ENCODE measurements at places on chromosomes 7 and 10. TPM values are rescaled to one million over a fixed set of nuclear protein-coding genes. Genes with fewer than 3 reads are reported as not detected.

The SFMBT2 gene
- total RNA-seq: 26.4 TPM

The CFTR gene
- total RNA-seq: 36.4 TPM

- H3K4me3 ChIP-seq: peak overlapping the region; percentile 55
- no peaks in the 10 kb centered on the region for H3K27me3 ChIP-seq
- peaks cover 23% of the 10 kb centered on the region for H3K36me3 ChIP-seq
Measured at GRCh38 chr7:48088559-48089045, 463 bp upstream of the UPP1 start.

DNA sequence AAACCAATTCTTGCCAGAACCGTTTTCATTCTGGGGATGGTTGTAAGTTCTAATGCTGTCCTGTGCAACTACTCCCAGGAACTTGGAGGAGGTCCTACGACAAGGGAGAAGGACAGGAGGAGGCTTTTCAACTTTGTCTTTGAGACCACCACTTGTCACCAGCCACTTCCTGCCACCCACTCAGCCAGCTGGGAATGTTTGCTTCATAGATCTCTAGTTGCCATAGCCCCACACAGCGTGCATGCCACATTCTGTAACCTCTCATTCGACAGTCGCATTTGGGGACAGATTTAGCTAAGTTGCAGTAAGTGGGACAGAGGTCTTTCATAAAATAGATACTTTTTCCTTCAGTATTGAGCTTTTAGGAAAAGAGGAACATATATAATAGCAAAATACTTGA is 78.0 kb downstream of the TAF3 start:
- H3K36me3 ChIP-seq: no peaks in the 10 kb centered on the region
- no peaks in the 10 kb centered on the region for H3K27me3 ChIP-seq
- DNase-seq: no peak
- no peak overlapping the region for H3K4me3 ChIP-seq

GRCh38 chr10:112510384-112510783 is 63.4 kb downstream of the VTI1A start:
- no peaks in the 10 kb centered on the region for H3K27me3 ChIP-seq
- H3K27ac ChIP-seq: no peak overlapping the region
- no peak for DNase-seq
- no peaks in the 10 kb centered on the region for H3K36me3 ChIP-seq

- no peak overlapping the region for H3K4me3 ChIP-seq
- H3K4me1 ChIP-seq: peaks cover 3% of the 10 kb centered on the region
- H3K27ac ChIP-seq: no peak overlapping the region
- no peak for DNase-seq
- H3K36me3 ChIP-seq: peaks cover 51% of the 10 kb centered on the region
Measured at GRCh38 chr10:12200850-12201249, 4.9 kb downstream of the CDC123 start.

GRCh38 chr7:139623518-139623917 is 100.0 kb downstream of the CLEC2L start:
- peaks cover 51% of the 10 kb centered on the region for H3K36me3 ChIP-seq
- no peak overlapping the region for H3K4me3 ChIP-seq
- no peaks in the 10 kb centered on the region for H3K27me3 ChIP-seq
- no peak for DNase-seq

The TMEM139 gene
- 162 TPM for total RNA-seq

The CLCN1 gene
- total RNA-seq: 2.5 TPM

- H3K4me3 ChIP-seq: no peak overlapping the region
- H3K36me3 ChIP-seq: no peaks in the 10 kb centered on the region
- no peaks in the 10 kb centered on the region for H3K4me1 ChIP-seq
- DNase-seq: no peak
Measured at GRCh38 chr7:131929632-131930031, 373.2 kb upstream of the PODXL start.

The CCDC71L gene
- 20.3 TPM for total RNA-seq

DNA sequence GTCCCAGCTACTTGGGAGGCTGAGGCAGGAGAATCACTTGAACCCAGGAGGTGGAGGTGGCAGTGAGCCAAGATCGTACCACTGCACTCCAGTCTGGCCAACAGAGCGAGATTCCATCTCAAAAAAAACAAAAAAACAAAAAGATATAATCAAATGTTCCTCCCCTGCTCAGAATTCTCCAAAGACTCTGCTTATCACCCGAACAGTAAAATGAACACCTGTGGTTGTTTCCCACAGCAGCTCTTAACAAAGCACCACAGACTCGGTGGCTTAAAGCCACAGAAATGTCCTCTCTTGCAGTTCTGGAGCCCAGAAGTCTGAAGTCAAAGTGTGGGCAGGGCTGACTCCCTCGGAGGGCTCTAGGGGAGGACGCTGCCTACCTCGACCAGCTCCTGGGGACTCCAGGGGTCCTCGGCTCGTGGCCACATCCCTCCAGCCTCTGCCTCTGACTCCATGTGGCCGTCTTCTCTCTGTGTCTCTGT is 4.1 kb upstream of the INTS1 start:
- H3K36me3 ChIP-seq: no peaks in the 10 kb centered on the region
- no peaks in the 10 kb centered on the region for H3K27me3 ChIP-seq
- DNase-seq: no peak
- peaks cover 18% of the 10 kb centered on the region for H3K4me1 ChIP-seq
- H3K27ac ChIP-seq: no peak overlapping the region
- no peak overlapping the region for H3K4me3 ChIP-seq

DNA sequence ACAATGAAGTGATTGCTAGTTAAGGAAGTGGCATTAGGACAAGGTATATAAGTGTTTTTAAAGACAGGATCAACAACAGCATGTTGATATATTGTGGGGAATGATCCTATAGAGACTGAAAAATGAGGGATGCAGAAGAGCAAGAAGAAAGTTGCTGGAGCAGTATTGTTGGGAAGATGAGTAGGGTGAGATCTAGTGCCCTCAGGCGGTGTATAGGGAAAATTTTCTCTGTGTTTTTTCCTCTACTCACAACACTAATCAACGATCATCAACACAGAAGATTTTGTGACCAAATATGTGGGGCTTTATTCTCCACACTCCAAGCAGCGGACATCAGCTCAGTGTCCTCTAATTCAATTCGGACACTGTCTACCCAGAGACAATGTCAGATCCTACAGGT is 9.6 kb upstream of the PTTG1IP2 start:
- H3K36me3 ChIP-seq: no peaks in the 10 kb centered on the region
- H3K4me3 ChIP-seq: no peak overlapping the region
- H3K27ac ChIP-seq: no peak overlapping the region
- no peak for DNase-seq
- no peaks in the 10 kb centered on the region for H3K27me3 ChIP-seq

- peak; percentile 9 for DNase-seq
- no peaks in the 10 kb centered on the region for H3K27me3 ChIP-seq
- no peaks in the 10 kb centered on the region for H3K4me1 ChIP-seq
- no peak overlapping the region for H3K27ac ChIP-seq
- H3K36me3 ChIP-seq: no peaks in the 10 kb centered on the region
Measured at GRCh38 chr10:130461631-130462030, 325.4 kb downstream of the GLRX3 start.

DNA sequence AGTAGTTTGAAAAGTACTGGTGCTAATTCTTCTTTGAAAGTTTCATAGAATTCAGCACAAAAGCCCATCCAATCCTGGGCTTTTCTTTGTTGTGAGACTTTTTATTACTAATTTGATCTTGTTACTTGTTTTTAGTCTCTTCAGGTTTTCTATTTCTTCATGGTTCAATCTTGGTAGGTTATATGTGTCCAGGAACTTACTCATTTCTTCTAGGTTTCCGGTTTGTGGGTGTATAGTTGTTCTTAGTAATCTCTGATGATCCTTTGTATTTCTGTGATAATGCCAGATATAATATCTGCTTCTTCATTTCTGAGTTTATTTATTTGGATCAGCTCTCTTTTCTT is 147.5 kb downstream of the RTKN2 start:
- H3K4me1 ChIP-seq: no peaks in the 10 kb centered on the region
- no peak for DNase-seq
- H3K36me3 ChIP-seq: no peaks in the 10 kb centered on the region
- no peak overlapping the region for H3K4me3 ChIP-seq

- no peaks in the 10 kb centered on the region for H3K27me3 ChIP-seq
- H3K27ac ChIP-seq: no peak overlapping the region
- DNase-seq: no peak
- no peak overlapping the region for H3K4me3 ChIP-seq
Measured at GRCh38 chr7:146655928-146656797, 539.6 kb downstream of the CNTNAP2 start.

- no peaks in the 10 kb centered on the region for H3K4me1 ChIP-seq
- no peaks in the 10 kb centered on the region for H3K27me3 ChIP-seq
Measured at GRCh38 chr10:29214551-29214950, 74.3 kb upstream of the LYZL1 start.

DNA sequence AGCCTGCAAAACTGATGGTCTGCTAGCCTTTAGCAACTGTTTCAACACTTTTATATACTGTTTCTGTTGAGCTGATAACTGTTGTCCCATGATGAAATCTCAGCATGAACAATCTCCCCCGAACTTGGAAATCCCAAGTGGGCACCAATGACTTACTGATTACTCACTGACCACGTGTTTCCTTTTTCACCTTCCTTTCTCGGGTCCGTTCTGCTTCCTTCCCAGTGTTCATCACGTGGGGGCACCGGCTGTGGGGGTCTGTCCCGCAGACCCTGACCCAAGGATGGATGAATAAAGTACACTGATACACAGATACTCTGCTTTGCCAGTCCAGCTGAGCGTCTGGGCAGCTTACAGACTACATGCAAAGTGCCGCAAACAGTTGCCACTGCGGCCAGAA is 39.0 kb upstream of the RASGEF1A start:
- H3K4me3 ChIP-seq: no peak overlapping the region
- no peaks in the 10 kb centered on the region for H3K27me3 ChIP-seq
- no peak overlapping the region for H3K27ac ChIP-seq
- no peaks in the 10 kb centered on the region for H3K4me1 ChIP-seq

- H3K4me3 ChIP-seq: no peak overlapping the region
- no peak overlapping the region for H3K27ac ChIP-seq
- DNase-seq: no peak
- no peaks in the 10 kb centered on the region for H3K4me1 ChIP-seq
Measured at GRCh38 chr10:78296785-78297184, 263.1 kb downstream of the RPS24 start.

The H2BK1 gene
- not detected for total RNA-seq

DNA sequence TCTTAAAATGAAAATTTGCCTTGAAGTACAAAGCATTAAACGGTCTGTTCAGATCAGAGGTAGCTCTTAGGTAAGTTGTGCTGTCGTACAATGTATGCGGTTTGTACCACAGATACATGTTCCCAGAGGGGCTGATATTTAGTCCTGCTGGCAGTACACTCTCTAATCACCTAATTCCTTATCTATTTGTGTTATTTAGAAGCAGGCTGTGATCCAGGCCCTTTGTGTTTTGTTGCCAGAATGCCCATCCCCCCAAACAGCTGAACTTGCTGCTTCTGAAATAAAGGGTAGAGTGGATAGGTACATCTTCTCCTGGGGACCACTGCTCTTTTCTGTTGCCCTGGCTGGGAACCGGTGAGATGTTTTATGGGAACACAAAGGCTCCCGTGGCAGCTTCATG is 84.5 kb downstream of the SND1 start:
- no peak overlapping the region for H3K4me3 ChIP-seq
- DNase-seq: no peak
- H3K36me3 ChIP-seq: no peaks in the 10 kb centered on the region

DNA sequence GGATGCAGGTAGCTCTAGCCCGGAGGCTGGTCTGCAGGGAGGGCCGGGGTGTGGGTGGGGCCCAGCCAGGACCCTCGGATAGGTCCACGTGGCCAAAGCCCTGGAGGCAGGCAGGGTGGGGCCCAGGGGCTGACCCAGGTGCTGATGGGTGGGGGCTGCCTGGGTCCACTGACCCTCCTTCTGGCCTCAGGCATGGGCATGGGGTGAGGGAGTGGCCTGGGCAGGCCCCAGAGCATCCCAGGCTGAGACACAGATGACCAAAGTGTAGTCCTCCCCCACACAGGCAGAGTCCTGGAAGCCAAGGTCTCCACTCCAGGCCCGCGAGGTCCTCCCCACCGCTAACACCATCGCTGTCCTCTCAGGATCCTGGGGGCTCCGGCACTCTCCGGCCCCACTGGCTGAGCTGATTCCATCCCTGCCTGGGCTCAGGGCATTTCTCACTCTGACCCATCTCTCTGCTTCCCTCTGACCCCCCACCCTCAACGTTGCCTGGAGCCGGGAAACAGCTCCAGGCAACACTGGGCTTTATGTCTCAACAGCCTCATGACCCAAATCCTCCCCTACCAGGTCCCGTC is 20.7 kb upstream of the PPP2R2D start:
- H3K4me1 ChIP-seq: no peaks in the 10 kb centered on the region
- no peak overlapping the region for H3K27ac ChIP-seq
- DNase-seq: peak; percentile 27
- H3K4me3 ChIP-seq: no peak overlapping the region
- no peaks in the 10 kb centered on the region for H3K36me3 ChIP-seq
- no peaks in the 10 kb centered on the region for H3K27me3 ChIP-seq

DNA sequence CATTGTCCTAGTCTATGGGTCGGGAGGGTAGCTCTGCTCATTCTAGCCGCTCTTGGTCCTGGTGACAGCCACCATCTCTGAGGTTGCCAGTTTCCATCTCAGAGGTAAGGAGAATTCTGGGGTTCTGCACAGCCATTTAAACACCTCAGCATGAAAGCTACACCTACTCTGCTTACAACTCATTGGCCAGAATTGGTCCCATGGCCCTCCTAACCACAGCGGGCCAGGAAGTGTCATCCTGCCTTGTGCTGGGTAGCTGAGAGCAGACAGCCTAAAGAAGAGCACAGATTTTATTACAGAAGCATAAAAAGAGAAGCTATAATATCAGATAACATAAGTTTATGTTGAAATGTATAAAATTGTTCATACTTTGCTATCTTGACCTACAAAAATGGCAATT is 152.7 kb downstream of the HECW1 start:
- no peak overlapping the region for H3K4me3 ChIP-seq
- no peaks in the 10 kb centered on the region for H3K4me1 ChIP-seq
- H3K27ac ChIP-seq: no peak overlapping the region
- no peak for DNase-seq

- DNase-seq: no peak
- no peak overlapping the region for H3K4me3 ChIP-seq
- no peak overlapping the region for H3K27ac ChIP-seq
Measured at GRCh38 chr7:131745390-131746248, 189.2 kb upstream of the PODXL start.

GRCh38 chr10:69055241-69055640 is 32.7 kb upstream of the SRGN start:
- no peaks in the 10 kb centered on the region for H3K36me3 ChIP-seq
- no peaks in the 10 kb centered on the region for H3K4me1 ChIP-seq
- no peaks in the 10 kb centered on the region for H3K27me3 ChIP-seq
- no peak overlapping the region for H3K4me3 ChIP-seq
- no peak overlapping the region for H3K27ac ChIP-seq
- DNase-seq: no peak

GRCh38 chr7:20030915-20031362 is 186.2 kb downstream of the MACC1 start:
- H3K4me3 ChIP-seq: no peak overlapping the region
- H3K27ac ChIP-seq: no peak overlapping the region
- no peaks in the 10 kb centered on the region for H3K36me3 ChIP-seq
- no peaks in the 10 kb centered on the region for H3K27me3 ChIP-seq
